ENCODE measurements at places on chromosomes 7 and 10.

GRCh38 chr7:50197549-50197948, 104.5 kb upstream of the ZPBP start:
- DNase-seq = peak; percentile 46

GRCh38 chr10:102467971-102468438, 16.7 kb upstream of the C10orf95 start:
- DNase-seq = no peak

DNA sequence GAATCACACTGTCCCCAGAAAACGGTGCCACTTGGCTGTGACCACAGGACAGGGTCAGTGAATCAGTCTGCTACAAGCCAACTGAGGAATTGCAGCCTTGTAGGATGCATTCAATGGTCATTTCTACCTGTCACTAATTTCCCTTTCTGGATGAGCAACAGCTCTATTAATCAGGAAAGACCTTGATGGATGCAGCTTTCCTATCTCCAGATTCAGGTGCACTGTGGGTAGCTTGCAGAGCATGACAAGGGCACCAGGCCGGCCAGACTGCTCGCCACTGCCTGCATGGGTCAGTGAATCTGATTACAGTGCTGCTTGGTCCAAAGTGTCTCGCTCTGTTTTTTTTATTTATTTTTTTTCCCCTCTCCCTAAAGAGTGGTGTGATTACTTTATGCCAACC, 506.8 kb upstream of the AUTS2 start:
- DNase-seq = no peak

GRCh38 chr10:127834221-127834620, 58.5 kb downstream of the CLRN3 start:
- no peak for DNase-seq

GRCh38 chr10:114996542-114996941, 58.5 kb downstream of the TRUB1 start:
- no peak for DNase-seq

DNA sequence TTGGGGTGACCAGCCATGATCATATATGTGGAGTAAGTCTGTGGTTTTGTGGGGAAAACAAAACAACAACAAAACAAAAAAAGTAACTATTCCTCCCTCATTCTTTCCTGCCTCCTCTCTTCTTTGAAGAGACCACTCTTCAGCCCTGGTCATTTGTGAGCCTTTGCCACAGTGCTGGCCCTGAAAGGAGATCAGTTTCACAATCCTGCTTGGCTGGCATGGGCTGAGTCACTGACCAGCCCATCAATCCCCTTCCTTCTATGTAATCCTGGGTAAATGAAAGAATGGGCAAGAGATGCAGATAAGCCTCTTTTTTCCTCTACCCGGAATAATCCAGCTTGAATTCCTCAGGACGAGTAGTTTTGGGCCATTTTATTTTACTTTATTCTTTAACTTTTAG, 13.6 kb downstream of the CSTF2T start:
- no peak for DNase-seq
